Ascending aorta (tissue), 2 donors: ENCODE measurements at places on chromosomes 7 and 10. TPM values are rescaled to one million over a fixed set of nuclear protein-coding genes. Genes with fewer than 3 reads are reported as not detected.

PAPSS2 gene
- 14.8 TPM for total RNA-seq

CDK14 gene
- 5.1 TPM for total RNA-seq

FAM25A gene
- not detected for total RNA-seq

POR gene
- 236 TPM for total RNA-seq

OPN1SW gene
- total RNA-seq: not detected

OR9A2 gene
- not detected for total RNA-seq

GRCh38 chr7:46682836-46683624, 762.0 kb upstream of the IGFBP3 start:
- DNase-seq: no peak

DNA sequence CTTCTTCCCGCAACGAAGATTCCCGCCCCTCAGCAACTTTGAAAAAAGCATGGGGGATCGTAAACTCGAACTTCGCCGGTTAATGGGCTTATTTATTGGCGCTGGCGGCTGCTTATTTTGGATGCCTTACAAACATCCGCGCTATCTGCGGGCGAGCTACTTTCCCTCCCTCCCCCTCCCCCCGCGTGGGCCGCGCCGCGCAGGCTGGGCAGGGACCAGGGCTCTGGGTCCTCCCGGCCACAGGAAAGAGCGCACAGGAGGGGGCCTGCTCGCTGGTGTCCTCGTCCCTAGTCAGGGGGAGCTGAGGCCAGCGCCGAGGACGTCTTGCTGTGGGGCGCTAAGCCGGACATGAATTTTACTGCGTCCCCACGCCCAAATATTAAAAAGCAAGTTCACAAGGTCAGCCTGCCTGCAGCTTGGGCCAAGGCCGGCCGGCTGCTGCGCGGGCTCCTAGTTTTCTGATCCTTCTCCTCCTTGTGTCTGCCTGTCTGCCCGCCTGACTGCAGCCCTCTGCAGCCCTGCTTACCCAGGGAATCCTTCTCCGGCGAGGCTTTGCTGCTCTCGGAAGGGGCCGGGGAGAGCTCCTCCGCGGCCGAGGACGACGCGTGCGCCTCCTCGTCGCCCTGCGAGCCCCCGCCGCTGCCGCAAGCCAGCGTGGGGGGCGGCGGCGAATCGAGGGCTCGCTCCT, 1.2 kb downstream of the HOXA10 start:
- no peak for DNase-seq

GRCh38 chr10:10500937-10501336, 516.7 kb upstream of the CELF2 start:
- no peak for DNase-seq

DNA sequence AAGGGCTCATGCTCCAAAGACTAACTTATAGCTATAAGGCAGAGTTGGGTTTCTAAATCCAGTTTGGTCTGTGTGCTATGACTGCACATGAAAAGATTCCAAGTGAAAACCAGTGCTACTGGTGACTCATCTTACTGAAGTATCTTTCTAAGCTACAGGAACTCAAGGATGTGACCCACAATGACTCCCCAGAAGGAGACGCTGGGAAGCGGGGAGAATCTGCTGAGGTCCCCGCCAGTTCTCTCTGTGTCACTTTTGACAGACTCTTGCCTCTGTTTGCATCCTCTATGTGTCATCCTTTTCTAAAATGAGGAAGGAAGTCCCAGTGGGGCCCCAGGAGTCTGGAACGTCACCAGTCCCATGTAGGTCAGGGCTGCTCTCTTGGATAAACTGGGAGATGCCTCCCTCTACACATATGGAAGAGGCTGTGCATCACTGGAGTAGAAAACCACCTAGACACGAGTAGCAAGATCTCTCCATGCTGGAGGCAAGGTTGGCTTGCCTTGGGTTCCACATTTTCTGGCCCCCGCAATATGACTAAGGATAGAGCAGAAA, 28.8 kb upstream of the GPR26 start:
- DNase-seq: no peak

- DNase-seq: no peak
These were observed 193.8 kb upstream of the ZNF32 start for GRCh38 chr10:43842496-43842895.

DNA sequence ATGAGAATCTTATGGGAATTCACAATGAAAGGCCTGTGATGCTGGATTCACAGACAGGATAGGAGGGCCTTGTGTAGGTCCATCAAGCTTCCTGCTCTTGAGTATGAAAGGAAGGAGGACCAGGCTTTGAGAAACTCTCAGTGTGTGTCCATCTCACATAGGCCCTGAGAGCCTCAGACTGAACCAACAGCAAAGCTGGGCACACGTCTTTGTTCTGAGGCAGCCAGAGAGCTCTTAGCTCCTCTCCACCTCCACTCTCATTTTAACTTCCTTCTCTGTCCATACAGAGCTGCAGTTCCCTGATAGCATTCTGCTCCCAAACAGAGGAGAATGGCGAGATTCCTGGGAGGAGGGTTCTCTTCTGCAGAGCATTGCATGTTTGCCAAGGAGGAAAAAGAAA, 515.6 kb downstream of the CALN1 start:
- no peak for DNase-seq

DNA sequence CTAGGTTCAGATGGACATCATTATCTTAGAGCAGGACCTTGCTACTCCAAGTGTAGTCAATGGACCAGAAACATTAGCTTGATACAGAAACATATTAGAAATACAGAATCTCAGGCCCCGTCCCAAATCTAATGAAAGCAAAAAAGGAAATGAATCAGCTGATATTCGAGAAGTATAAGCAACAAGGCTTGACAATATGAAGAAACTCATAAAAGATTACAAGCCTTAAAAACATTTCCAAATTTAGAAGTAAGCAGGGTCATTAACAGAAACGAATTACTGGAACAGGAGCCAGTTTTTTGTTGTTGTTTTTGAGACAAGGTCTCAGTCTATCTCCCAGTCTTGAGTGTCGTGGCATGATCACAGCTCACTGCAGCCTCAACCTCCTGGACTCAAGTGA, 40.5 kb upstream of the GSAP start:
- DNase-seq: no peak

DNA sequence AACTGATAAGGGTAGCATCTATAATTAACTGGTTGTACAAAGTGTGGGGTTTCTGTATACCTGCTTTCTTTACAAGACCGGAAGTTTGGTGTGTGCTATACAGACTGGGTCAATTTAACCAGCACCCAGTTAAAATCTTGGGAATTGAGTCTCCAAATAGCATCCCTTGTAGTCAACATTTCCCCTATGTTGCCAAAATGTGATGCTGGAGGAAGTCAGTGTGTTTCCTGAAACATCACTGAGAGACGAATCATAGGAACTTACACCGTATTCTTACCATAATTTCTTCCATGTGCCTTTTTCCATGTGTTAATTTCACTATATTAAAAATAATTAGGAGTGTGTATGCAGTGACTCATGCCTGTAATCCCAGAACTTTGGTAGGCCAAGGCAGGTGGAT, 1.7 kb downstream of the AKR1C4 start:
- no peak for DNase-seq

- no peak for DNase-seq
These were observed 119.3 kb downstream of the C10orf90 start for GRCh38 chr10:126551202-126551601.

DNA sequence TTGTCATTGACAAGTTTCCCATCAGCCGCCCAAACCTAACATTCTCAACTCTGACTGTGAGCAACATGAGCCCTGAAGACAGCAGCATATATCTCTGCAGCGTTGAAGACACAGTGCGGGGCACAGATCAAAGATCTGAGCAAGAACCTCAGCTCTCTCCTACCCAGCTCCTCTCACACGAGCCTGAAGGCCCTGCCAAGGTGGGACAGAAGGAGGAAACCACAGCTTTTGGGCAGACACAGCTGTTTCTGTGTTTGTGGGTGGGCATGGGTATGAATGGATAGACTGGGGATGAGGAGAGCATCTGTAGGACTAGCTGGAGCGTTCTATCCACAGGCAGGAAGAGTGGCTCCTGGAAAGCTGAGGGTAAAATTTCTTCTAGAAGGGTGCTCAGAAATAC, 8.5 kb upstream of the PRSS1 start:
- no peak for DNase-seq

- DNase-seq: no peak
These were observed 212.9 kb downstream of the TCF7L2 start for GRCh38 chr10:113162960-113163359.

DNA sequence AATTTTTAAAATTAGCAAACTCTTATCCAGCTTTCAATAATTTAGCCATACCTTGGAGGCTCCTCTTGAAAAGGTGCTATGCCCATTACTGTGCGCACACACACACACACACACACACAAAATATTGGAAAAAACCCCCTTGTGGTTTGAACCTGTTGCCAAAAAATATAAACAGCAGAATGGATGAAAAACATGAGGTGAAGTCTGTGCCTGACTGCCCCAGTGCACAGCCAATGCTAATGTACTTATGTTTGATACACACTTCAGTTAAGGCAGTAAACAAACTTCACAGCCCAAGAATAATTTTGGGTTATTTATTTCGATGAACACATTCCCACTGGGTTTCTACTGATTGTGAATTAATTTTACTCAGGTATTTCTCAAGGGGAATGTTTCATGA, 113.2 kb upstream of the SEM1 start:
- DNase-seq: no peak

GRCh38 chr10:95818010-95818409, 62.0 kb downstream of the ENTPD1 start:
- no peak for DNase-seq

DNA sequence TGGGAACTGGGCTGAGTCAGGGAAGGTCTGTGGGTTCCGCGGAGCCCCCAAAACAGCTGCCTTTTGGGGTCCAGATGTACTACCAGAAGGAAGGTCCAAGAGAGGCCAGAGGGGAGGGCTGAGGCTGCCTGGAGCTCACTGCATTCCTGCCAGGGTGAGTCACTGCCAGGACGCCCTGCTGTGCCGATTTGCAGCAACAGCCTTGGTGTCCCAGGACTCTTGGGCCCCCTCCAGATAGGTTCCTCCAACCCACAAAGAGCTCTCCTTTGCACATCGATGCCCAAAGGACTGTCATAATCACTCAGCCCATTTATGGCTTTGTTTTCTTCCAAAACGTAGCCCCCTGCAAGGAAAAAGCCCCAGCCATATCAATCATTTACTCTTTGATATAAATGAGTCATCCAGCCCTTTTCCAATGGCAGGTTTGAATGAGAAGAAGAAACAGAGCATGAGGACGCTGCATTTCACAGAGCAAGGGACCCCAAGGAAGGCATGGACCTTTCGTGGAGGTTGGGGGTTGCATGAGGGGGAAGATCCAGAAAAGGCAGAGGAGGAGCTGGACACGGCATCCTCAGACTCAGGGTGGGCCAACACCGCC, 32.2 kb upstream of the COL13A1 start:
- DNase-seq: no peak

DNA sequence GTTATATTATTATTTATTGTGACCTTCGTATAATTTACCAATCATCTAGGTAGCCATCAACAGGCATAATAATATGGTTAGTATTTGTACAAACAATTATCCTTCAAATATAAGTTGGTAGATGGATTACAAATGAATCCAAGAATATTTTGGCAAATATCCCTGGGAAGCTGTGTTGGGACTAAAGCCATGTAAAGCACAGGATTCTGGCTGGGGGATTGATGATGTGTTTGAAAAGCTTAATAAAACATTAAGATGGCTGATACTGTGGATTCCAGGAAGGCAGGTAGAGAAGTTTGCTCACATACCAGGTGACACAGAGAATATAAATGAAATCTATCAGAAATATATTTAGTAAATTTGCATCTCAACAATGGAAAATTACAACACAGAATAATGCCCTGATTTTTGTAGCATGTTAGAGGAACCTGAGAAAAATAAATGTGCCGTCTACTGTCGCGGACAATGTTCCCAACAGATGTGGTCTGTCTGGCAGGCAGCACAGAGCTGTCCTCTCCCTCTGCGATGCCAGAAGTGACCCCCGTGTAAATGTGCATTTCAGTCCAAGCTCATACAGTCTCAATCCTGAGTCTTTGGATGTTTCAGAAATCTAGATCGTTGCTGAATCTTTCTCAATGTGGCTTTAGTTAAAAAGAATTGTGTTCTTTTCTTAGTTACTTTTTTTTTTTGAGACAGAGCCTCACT, 125.0 kb downstream of the TEX36 start:
- no peak for DNase-seq

DNA sequence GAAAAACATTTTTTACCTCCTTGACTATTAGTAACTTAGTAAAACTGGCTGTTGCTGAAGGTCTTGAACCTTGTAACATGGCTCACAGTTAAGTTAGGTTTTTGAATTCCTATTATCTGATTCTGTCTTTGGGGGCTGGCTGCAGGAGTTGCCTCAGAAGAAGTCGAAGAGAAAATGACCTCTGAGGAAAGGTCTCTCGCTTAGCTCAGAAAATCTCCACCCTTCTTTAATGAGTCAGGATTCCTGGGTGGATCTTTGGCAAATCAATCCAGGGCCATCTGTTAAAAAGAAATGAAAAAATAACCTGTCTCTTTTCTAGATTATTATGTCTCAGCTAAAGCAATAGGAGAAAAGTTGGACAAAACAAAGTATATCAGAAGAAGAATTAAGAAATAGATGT, 267.8 kb upstream of the SEMA3C start:
- DNase-seq: no peak

DNA sequence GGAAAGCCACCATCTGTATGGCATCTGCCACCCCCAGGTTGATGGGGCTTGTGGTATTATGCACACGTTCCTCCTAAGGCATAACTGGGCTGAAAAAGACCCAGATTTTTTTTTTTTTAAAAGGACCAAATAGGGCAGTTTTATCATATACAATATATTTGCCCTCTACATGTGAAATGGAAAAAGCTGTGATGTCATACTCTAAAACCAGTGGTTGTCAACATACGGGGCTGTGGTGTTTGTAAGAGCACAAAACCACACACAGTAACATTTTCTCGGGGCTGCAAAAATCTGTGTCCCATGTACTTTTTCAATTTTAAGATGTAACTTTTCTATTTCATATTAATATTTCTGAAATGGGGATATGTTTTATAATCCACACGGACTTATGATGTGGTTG, 34.9 kb downstream of the FAM171A1 start:
- no peak for DNase-seq

GRCh38 chr10:64275774-64276173, 754.6 kb downstream of the REEP3 start:
- no peak for DNase-seq

DNA sequence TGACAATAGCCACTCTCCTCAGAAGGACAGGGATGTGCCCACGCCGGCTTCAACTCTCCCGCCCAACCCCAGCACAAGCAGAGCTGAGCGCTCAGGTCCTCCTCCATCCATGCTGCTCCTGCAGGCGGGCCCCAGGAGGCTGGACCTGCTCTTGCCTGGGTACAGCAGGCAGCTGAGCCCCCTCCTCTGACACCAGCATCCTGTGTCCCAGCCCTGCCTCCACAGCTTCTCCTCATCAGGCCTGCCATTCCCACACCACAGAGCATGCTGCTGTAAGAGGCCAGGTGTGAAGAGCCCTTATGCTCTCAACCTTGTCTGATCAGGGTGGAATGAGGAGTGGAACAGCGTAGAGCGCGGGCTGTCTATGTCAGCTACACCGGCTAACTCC, 302.2 kb downstream of the PTPRN2 start:
- no peak for DNase-seq

- no peak for DNase-seq
These were observed 96.7 kb upstream of the PDCD4 start for GRCh38 chr10:110775020-110775375.

GRCh38 chr10:75643944-75644692, 212.7 kb downstream of the LRMDA start:
- no peak for DNase-seq
